ENCODE measurements at places on chromosomes 11 and 22.

DNA sequence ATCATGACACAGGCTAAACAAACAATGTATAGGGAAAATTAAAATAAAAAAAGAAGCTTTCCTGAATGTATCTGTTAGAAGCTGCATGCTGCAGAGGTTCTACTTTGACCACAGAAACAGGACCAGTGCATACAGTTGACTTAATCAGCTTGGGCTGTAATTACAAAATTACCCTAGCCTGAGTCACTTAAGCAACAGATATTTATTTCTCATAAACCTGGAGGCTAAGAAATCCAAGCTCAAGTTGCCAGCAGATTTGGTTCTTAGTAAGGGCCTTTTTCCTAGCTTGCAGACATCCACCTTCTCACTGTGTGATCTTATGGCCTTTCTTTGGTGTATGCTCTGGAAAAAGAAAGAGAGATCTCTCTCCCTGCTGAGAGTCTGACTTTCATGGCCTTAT lies 946.5 kb upstream of the RAG2 start:
- DNase-seq, result no peak

GRCh38 chr11:24082860-24083259 lies 414.0 kb upstream of the LUZP2 start:
- DNase-seq, result no peak

GRCh38 chr11:119085437-119085847 lies 761 bp downstream of the HMBS start:
- DNase-seq, result no peak

DNA sequence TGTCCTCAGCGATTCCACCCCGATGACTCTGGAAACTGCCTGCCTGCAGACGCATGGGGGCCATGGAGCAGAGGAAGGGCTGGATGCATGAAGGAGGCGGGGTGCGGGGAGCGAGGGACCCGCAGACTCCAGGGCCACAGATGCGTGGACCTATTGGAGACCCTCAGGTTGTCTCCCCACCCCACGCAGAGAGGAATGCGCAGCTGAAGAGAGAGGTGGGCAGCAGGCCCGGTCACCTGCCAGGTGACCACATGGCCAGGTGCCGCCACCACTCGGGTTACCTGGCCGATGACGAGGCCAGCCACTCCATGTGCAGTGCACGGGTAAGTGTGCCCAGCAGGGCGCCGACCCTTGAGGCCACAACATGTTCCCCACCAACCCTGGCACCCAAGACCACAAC lies 371 bp downstream of the CCDC116 start:
- DNase-seq, result no peak

DNA sequence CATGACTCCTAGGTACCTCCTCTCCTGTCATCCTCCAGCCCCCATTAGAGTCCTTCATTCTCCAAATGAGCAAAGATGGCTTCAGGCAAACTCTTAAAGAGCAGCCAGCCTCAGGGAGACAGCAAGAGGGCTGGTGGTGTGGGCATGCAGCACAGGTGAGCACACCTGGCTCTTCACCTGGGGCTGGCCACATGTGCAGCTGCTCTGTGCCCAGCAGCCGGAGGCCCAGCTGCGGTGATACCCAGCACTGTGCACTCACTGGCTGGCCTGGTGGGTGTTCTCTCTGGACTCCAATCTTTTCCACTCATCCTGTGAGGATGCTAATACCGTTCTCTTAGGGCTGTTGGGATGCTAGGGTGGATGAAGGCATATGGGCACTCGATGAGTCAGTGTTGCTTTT lies 106.1 kb upstream of the PARVA start:
- no peak for DNase-seq

GRCh38 chr11:116172851-116173250 lies 599.9 kb downstream of the BUD13 start:
- no peak for DNase-seq

GRCh38 chr22:46810856-46811786 lies 48.7 kb downstream of the TBC1D22A start:
- DNase-seq, result no peak

DNA sequence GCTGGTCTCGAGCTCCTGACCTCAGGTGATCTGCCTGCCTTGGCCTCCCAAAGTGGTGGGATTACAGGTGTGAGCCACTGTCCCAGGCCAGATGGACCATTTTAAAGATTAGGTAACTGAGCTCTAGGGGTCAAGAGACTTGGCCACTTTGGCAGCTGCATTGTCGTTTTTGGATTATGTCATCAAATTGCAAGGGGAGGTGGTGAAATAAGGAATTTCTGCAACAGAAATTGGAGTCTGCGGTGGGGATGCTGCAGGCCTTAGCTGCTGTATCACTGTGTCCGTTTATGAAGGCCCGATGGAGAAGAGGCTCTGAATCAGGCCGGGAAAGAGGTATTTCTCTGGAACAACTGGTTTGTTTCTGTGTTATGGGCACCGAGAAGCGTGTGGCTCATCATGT lies 34.6 kb downstream of the PTPRJ start:
- DNase-seq, result no peak

DNA sequence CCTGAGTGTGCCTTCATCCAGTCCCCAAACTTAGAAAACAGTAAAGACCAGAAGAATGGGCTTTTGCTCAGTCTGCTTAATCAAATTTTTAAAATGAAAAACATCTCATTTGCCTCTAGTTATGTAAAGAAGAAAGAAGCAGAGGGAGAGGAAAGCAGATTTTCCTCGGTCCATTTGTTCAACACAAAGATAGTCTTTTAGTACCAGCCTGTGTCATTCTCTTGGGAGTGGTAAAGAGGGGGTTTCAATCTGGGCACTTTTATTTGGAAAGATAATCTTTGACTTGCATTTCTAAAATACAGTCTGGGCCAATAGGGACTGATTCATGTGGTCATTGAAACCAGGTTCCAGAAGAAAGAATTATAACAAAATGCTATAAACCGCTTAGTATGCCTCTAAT lies 29.5 kb downstream of the KREMEN1 start:
- no peak for DNase-seq

GRCh38 chr22:47194476-47195155 lies 432.2 kb downstream of the TBC1D22A start:
- no peak for DNase-seq

GRCh38 chr11:134856056-134856971 lies 444.3 kb upstream of the B3GAT1 start:
- no peak for DNase-seq

DNA sequence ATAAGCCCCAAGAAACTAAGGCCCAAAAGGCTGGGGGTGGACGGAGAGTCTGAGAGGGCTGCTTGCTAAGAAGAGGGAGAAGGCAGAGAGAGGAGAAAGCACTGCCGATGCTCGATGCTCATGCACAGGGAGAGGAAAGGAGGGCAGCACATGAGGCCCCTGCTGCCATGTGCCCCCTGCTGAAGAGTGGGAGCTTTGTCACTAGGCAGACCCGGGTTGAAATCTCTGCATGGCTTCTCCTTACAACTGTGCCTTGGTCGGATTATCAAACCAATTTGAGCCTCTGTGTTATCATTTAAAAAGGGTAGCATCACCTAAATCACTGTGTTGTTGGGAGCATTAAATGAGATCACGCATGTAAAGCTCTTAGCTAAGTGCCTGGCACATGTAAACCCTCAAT lies 330.5 kb downstream of the NXPE2 start:
- no peak for DNase-seq

GRCh38 chr22:30038219-30038618 lies 42.0 kb upstream of the HORMAD2 start:
- DNase-seq, result no peak

GRCh38 chr11:118834427-118835028 lies 43.6 kb upstream of the DDX6 start:
- no peak for DNase-seq

- no peak for DNase-seq
Observed at GRCh38 chr11:71329786-71330185, 77.4 kb upstream of the SHANK2 start.

- DNase-seq, result no peak
Observed at GRCh38 chr11:120182790-120183491, 27.9 kb upstream of the OAF start.

DNA sequence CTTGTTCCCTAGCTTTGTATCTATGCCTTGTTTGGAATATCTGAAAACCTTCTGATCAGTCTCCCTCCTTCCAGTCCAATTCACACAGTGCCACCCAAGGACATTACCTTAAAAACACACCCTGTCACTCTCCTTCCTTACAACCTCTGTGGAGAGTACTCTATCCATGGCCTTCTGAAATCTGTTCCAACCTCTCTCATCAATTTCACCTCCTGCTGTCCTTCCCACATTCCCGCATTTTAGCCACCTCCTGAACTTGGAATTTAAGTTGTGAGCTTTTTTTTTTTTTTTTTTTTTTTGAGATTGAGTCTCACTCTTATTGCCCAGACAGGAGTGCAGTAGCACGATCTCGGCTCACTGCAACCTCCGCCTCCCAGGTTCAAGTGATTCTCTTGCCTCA lies 824.8 kb downstream of the METTL15 start:
- DNase-seq, result no peak

All from GM19239 (cell line).